ENCODE measurements at places on chromosomes 16 and 17.

DNA sequence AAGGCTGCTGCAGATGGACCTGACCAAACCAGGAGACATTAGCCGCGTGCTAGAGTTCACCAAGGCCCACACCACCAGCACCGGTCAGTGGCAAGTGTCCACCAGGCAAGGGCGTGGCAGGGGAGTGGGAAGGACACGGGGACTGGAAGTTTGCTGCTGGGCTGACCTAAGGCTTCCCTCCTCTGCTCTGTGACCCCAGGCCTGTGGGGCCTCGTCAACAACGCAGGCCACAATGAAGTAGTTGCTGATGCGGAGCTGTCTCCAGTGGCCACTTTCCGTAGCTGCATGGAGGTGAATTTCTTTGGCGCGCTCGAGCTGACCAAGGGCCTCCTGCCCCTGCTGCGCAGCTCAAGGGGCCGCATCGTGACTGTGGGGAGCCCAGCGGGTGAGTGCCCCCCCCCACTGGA, 4.8 kb downstream of the HSD11B2 start:
- DNase-seq: no peak

DNA sequence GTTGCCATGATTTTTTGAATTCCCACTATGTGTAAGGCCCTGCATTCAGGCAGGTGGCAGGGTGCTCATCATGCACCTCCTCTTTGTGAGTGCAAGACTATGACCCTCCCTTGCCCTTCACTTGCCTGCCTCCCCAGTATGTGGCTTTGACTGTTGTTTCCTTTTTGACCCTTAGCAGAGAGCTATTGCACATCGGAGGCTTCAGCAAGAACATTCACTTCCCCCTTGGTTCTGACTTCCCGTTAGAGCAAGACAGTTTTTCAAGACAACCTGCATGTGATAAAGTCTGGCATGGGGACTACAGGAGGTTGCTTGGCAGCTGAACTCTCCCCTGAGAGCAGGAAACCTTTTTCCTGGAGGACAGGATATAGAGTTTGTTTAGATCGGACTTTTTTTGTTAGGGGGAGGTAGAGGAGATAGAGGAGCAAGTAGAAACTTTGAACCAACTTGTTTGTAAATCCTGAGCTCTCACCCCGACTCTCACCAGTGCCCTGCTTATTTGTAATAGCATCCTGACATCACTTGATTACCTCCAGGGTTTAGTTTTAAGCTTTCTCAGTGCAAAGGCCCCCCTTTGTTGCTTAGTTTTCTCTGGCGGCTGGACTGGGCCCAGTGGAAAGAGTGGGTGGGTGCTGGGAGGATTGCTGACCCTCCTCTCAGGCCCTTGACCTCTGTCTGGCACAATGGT, 34.3 kb downstream of the LIMD2 start:
- no peak for DNase-seq

DNA sequence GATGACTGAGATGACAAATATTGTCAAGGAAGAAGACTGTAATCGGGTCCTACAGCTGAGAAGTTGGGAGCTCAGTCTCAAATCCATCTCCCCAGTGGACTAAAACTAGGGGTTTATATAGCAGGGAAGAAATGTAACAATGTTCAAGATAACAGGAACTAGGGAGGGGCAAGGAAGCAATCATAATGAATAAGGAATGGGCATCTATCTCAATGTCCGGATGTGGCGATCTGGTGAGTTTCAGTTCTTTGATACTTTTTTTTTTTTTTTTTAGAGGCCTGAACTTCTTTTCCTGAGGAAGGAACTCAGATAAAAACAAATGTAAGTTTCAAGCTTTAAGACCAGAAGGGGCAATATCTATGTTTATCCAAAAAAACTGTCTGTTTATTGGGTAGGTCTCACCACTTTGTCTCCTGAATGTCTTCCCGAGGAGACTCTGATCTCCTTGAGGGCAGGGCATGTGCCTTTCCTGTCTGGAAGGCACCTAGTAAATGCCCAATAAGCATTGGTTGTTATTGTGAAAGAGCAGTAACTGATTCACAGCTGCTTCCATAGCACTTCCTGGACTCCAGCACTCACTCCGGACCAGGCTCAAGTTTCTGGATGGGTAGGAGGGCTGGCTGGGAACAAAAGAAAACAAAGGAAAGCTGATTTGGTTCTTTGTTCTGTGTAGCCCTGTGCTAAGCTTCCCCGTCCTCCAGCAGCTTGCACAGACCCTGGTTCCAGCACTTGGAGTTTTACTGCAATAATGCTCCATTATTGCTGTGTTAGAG, 51.9 kb downstream of the MEOX1 start:
- no peak for DNase-seq

DNA sequence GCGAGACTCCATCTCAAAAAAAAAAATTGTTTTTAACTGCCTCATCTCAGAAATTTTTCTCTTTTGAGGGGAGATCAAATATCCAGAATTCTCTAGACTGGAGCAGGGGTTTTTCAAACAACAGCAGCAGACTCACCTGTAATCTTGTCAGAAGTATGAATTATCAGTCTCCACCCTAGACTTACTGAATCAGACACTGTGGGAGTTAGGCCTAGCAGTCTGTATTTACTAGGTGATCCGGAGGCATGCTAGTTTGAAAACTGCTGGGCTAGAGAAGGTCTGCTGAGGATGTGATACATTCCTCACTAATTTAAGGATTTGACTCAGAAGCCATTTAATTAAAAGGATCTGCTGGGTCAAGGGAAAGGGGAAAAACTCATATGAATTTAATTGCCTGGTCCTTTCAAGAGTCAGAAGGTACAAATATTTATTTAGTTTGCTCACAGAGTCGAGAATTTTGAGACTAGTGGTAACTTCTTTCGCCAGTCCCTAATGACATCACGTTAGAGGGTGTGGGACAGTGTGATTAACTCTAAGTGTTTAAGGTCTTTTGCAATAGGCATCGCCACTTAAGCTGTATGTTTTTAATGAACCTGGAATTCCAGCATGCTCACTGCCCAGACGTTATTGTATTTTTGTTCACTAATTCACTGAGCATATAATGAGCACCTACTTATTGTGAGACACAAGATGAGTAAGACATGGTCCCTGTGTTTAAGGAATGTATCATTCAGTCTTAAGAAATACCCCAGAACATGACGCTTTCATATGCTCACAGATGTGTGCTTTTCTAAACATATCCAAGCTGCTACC, 14.2 kb downstream of the ATP6V0A1 start:
- DNase-seq: no peak

DNA sequence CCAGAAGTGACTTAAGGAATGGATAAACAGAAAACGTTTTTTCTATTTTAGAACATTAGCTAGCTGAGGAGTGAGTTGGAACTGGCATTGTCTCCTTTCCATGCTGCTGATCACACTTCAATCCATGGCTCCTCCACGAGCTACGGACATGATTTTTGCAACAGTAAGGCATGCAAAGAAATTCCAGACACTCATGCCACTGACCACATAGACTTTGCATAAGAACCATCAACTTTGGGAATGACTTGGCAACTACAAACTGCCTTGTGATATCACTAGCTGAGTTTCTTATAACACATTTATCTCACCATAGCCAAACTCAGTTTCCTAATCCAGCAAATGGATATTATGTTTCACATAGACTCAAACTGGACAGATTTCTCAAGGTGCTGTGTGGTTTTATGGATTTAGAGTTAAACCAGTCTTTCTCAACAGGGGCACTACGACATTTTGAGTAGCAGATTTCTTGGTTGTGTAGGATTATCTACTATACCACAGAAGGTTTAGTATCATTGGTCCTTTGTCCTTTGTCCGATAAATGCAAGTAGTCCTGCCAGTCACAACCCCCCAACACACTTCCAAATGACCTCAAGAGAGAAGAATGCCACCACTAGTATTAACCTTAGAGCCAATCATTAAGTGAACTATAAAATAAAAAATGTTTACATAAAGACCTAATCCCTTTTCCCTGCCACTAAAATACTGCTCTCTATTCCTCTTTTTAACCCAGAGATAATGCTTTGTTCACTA, 48.3 kb upstream of the C17orf78 start:
- DNase-seq: no peak

DNA sequence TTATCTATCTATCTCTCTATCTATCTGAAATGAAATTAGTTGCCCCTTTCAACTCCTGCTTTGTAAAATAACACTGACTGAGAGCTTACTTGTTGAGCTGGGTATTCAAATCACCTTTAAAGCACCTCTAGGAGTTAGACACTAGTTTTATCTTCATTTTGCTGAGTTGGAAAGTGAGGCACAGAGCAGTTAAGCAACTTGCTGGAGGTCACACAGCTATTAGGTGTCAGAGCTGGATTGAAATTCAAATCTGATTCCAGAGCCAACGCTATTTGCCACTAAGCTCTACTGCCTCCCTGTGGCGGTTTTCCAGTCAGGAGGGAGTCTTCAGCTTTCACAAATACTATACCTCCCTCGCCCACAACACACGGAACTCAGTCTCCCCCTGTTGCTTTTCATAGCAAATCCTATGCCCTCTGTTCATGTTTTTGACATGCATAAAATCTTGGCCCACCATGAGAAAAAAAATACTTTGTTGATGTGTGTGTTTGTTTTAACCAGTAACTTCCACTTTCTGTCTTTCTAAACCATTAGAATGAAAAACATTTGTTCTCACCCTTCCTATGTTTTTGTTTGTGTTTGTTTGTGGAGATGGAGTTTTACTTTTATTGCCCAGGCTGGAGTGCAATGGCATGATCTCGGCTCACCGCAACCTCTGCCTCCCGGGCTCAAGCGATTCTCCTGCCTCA, 74.8 kb upstream of the SMURF2 start:
- DNase-seq: no peak

DNA sequence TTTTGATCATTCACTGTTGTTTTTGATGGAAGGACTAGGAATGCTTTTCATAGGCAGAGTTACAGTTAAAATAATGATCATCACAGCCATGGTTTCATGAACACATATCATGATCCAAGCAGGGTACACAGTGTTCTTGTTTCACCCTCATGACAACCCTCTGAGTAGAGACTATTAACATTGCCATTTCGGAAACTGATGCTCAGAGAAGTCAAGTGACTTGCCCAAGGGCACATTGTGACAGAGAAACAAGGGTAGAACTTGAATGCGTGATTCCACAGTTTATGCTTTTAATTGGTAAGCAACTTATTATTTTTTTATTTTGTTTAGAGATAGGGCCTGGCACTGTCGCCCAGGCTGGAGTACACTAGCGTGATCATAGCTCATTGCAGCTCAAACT, 202.3 kb downstream of the KATNIP start:
- DNase-seq: no peak

DNA sequence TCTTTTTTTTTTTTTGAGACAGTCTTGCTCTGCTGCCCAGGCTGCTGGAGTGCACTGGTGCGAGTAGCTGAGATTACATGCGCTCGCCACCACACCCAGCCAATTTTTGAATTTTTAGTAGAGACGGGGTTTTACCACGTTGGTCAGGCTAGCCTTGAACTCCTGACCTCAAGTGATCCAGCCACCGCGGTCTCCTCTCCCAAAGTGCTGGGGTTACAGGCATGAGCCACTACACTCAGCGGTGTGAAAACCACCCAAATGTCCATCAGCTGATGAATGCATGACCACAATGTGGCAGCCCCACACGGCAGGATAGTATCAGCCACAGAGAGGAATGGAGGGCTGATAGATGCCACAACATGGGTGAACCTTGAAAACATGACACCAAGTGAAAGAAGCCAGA, 2.1 kb downstream of the P2RX5 start:
- DNase-seq: no peak

- no peak for DNase-seq
Observed at GRCh38 chr16:66402591-66403230, 24.4 kb upstream of the BEAN1 start.

- DNase-seq: no peak
Observed at GRCh38 chr17:81494626-81495377, 17.8 kb downstream of the ACTG1 start.

- DNase-seq: no peak
Observed at GRCh38 chr17:27952366-27952765, 59.2 kb upstream of the LYRM9 start.

- no peak for DNase-seq
Observed at GRCh38 chr17:28282596-28282995, 36.4 kb upstream of the TMEM97 start.

- no peak for DNase-seq
Observed at GRCh38 chr17:20267459-20267842, 199.9 kb downstream of the LGALS9B start.

- DNase-seq: no peak
Observed at GRCh38 chr17:72561266-72561665, 440.4 kb downstream of the SOX9 start.

GRCh38 chr17:40417258-40417608, 463 bp downstream of the TOP2A start:
- peak; percentile 41 for DNase-seq

DNA sequence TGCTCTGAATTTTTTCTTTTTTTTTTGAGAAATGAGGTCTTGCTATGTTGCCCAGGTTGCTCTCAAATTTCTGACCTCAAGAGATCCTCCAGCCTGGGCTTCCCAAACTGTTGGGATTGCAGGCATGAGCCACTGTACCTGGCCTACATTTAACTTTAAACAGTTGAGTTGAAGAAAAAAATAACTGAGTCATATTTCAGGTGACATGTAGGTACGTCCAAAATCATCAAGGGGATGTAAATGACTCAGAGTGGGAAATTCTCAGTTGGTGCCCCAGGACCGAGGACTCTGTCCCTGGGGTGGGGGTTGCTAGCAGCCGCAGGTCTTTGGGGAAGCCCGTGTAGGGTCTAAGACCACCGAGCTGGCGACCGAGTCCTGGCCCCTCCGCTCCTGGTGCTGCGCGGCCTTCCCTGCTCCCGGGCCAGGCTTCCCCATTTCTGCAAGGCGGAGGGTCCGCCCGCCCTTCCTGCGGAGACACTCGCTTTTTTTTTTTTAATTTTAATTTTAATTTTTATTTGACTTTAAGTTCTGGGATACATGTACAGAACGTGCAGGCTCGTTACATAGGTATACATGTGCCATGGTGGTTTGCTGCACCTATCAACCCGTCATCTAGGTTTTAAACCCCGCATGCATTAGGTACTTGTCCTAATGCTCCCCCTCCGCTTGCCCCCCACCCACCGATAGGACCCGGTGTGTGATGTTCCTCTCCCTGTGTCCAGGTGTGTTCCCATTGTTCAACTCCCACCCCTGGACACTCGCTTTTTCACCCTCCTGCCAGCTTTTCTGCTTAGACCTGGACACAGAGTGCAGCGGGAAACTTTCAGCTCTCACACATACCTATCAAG, 12.7 kb upstream of the N4BP1 start:
- no peak for DNase-seq

GRCh38 chr16:10950393-10950792, 6.0 kb downstream of the CLEC16A start:
- no peak for DNase-seq

DNA sequence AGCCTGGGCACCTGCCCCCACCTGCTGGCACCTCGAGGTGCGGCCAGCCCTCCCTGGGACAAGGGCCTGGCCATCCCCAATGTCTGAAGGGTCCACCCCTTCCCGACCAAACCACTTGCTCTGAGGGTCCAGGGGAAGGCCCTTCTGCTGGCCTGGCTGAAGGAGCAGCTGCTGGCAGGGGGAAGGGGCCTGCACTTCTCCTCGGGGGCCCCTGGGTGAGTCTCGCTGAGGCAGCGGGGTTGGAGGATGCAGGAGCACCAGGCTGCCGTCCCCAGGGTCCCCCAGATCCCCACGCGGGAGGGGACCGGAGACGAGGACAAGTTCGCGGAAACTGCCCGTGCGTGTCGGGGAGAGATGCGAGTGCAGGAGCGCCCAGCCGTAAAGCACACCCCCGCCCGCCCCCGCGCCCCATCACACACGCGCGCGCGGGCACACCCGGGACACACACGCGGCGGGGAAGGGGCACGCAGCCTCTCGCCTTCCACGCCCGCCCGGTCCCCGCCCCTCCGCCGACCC, 725 bp upstream of the CACNA1H start:
- DNase-seq: no peak

All from NCI-H748 treated with DMSO at 0.1 percent for 48 hours (cell line).